ENCODE measurements at places on chromosomes 2 and 18.

- no peak for DNase-seq
Measured at GRCh38 chr2:173681881-173682650, 283.1 kb downstream of the SP3 start.

DNA sequence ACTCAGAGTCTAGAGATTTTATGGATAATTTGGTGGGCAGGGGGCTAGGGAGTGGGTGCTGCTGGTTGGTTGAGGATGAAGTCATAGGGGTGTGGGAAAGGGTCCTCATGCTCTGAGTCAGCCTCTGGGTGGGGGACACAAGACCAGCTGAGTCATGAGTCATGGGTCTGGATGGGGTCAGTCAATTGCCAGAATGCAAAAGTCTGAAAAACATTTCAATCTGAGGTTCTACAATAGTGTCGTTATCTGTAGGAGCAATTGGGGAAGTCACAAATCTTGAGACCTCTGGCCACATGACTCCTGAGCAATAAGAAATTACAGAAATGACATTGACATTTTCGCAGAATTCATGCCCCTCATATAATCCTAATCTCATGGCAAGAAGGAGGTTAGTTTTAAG is 15.1 kb downstream of the NMS start:
- DNase-seq = no peak

GRCh38 chr2:240628808-240629618 is 3.7 kb downstream of the GPR35 start:
- no peak for DNase-seq

DNA sequence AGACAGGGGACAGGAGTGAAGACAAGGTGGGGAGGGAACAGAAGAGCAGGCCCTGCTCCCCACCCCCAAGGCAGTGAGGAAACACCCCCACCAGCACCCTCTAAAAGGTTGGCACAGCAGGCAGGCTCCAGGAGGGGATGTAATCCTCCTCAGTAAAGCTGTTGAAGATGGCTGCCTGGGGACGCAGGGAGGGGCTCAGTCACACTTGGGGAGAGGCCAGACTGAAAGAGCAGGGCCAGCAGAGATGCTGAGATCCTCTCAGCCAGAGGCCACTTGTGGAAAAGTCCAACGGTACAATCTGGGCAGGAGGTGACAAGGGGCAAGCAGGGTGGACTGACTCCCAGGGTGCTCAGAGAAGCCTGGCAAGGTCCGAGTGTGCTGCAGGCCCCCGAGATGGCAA is 154.8 kb upstream of the ID2 start:
- DNase-seq = no peak

DNA sequence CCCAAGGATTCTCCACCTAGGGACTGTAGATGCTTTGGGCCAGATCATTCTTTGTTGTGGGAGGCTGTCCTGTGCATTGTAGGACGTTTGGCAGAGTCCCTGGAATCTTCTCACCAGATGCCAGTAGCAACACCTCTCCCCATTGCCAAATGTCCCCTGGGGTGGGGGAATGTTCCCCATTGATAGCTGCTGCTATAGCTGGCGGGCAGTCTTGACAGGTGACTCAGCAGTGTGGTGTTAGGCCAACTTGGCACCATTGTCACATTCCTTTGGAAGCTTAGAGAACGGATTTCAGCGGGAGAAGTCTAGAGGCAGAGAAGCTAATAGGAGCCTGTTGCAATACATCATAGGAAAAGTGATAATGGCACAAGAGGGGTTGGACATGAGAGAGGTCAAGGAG is 495.7 kb upstream of the SMIM21 start:
- DNase-seq = no peak

GRCh38 chr18:60279391-60279790 is 93.2 kb downstream of the MC4R start:
- no peak for DNase-seq

- DNase-seq = no peak
Measured at GRCh38 chr2:234979204-234980167, 27.7 kb downstream of the SH3BP4 start.

Measured in C1 segment of cervical spinal cord (tissue), 14 donors.